Activated CD4-positive, alpha-beta T cell treated with anti-CD3 and anti-CD28 coated beads for 1 hour (primary cell): ENCODE measurements at places on chromosomes 1 and 21.

GRCh38 chr1:59443310-59443709 lies 146.4 kb downstream of the FGGY start:
- DNase-seq: no peak

DNA sequence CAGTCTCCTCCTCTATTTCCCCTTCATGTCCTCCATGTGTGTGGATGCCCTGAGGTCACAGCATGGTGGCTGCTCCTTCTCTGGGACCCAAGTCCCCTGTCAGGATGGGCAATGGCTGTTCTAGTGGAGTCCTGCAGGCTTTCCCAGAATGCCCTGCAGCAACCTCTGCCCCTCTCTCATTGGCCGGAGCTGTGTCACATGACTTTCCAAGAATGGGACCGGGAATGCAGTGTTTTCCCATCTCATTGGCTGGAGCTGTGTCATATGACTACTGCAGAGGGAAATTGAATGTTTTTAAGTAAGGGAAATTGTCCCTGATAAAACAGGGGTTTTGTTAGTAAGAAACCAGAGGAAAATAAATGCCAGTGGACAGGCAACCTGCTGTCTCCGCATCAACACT lies 365.9 kb downstream of the PTPRU start:
- no peak for DNase-seq

DNA sequence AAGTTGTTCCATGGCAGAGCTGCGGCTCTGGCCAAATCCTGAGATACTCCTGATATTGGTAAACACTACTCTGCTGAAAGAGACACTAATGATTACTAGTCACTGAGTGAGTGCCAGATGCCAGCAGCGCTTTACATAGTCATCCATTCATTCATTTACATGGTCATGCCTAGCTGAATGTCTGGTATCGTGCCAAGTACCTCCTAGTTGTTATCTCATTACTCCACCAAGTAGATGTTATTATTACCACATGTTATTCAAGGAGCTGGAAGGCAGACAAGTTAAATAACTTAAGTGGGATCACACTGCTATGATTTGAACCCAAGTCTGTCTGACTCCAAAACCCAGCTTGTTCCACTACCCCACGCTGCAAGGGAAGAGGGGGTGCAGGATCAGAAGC lies 4.7 kb downstream of the OLFML2B start:
- DNase-seq: no peak

- DNase-seq: no peak
These were observed 19.2 kb downstream of the CRCT1 start for GRCh38 chr1:152533327-152533938.

- no peak for DNase-seq
These were observed 1.0 kb downstream of the LYST start for GRCh38 chr1:235865565-235866204.

DNA sequence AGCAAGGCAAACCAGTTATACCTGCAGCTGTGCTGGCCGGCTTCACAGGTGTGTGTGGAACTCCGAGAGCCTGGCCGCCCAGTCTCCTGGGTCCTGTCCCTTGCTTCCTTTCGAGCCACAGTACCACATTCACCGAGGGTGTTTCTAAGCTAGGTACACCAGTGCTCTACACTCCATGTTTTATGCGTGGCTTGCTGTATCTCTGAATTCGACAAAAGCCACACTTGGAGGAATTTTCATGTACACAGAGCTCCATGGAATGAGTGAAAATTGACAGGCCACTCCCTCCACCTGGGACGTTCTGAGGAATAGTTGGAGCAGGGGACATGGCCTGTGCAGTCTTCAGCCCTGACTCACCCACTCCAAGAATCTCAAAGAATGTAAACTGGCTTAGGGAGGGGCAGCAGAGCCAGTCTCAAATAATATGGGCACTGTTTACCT lies 14.0 kb downstream of the ETS2 start:
- DNase-seq: no peak

GRCh38 chr1:185636848-185637247 lies 97.3 kb upstream of the HMCN1 start:
- no peak for DNase-seq

DNA sequence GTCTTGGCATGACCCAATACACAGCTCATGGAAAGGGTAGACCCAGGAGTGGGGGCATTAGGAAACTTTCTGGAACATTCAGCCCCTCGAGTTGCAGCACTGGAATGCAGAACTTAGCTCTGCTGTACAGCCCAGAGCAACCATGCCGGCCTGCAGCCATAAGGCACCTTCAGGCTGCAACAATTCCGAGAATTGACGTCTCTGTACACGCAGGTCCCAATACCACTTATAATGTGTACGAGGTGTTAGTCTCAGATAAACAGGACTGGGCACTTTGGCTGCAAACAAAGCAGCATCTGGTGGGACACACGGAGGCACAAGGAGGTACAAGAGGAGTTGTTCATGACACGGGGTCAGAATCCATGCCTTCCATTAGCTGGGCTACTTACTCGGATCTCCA lies 7.9 kb downstream of the CBR1 start:
- no peak for DNase-seq

- DNase-seq: no peak
These were observed 12.8 kb downstream of the SMAP2 start for GRCh38 chr1:40386359-40386723.
